ENCODE measurements at places on chromosomes 12 and 14.

GRCh38 chr12:68206446-68206845 lies 19.2 kb downstream of the IL26 start:
- no peak for DNase-seq

DNA sequence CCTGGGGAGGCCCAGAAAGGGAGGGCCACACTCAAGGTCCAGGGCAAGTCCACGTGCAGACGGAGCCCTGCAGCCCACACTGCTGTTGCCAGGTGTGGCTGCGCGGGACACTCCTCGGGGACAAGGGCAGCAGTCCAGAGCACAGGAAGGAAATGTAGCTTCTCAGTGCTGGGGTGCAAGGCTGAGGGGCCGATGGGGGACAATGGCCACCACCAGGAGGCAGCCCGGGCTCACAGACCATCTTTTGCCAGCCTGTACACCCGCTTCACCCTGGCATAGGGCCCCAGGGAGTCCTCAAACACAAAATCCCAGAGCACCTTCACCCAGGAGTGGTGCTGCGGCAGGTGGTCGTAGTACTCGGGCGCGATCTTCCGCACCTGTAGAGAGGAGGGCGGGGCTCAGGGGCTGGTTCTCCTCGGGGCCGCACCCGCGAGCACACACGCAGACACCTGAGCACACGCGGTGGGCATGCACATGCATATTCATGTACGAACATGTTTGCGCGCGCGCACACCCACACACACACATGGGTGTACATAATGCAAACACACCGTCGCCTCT lies 12.8 kb downstream of the DEGS2 start:
- peak; percentile 40 for DNase-seq

DNA sequence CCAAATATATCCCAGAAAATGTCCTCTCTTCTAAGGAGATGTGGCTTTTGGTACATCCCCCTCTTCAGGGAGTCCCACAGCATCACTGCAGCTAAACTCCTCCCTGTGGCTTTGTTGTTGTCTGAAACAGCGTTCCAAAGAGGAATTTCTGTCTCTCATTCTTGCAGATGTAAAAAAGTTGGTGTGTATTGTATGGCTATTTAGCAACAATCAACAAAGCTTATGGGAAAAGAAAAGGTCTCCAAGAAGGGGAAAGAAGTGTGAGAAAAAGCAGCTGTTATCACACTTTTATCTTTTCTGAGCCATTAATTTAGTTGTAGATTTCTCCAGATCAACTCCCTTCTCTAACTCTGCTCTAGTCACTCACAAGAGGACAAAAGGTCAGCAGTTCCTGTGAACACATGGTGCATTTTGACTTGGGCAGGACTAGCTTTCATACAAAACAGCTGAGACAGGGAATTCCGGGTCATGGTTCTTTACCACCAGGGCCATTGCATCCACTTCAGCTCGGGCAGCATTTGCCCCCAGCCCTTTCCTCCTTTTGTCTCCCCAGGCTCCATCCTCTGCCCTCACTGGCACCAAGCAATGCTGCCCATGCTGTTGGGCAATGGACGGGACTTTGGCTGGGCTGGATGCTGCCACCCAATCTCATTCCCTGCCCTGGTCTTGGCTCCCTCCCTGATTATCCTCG lies 184.7 kb downstream of the TMX1 start:
- no peak for DNase-seq

DNA sequence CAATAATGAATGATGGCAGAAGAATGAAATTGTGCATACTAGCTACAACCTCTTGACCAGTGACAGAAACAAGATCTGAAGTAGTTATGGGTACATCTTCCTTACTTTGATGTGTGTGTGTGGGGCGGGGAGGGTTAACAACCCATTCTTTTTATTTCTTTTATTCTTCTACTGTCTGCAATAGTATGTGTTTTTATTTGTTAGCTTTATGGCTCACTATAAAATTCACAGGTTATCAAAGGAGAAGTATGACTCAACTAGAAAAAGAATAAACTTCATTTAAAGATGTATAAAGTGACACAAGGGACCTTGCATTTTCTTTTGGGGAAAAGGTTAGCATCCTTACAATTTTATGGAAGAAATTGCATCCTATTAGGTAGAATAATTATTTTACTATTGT lies 430.5 kb downstream of the DAD1 start:
- DNase-seq = no peak

GRCh38 chr12:54352891-54353874 lies 11.1 kb downstream of the GPR84 start:
- no peak for DNase-seq

- no peak for DNase-seq
Observed at GRCh38 chr14:92716131-92716530, 32.3 kb downstream of the LGMN start.

GRCh38 chr12:131775392-131776236 lies 52.6 kb upstream of the MMP17 start:
- no peak for DNase-seq

DNA sequence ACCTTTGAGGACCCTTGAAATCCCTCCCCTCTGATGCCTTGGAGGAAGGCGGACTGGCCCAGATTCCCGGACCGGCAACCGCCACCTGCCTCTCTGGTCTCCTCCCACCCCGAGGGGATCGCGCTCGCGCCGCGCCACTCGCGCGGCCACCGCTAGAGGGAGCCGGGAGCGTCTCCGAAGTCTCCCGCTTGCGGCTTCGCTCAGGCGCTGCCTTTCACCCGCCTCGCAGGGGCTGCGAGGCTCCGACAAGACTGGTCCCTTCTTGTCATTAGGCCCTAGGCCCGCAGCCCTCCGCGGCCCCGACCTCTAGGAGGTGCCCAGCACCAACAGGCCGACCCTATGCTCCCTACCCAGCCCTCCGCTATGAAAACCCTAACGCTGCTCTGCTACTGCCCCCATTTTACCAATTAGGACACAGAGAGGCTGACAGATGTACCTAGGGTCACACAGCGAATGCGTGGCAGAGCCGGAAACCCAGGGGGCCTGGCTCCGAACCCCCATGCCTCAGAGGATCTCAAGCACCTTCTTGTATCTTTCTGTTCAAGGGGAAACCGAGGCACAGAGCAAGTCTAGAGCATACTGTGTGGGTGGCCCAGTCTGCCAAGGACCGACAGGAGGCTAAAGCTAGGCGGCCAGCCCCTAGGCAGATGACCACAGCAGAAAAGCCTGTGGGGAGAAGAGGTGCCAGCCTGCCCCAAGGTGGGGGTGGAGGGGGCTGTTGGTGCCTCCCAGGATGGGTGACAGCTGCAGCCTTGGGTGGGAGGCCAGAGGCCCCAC lies 21.4 kb upstream of the VSX2 start:
- DNase-seq = peak; percentile 71

GRCh38 chr14:37711356-37711830 lies 116.0 kb downstream of the TTC6 start:
- no peak for DNase-seq

DNA sequence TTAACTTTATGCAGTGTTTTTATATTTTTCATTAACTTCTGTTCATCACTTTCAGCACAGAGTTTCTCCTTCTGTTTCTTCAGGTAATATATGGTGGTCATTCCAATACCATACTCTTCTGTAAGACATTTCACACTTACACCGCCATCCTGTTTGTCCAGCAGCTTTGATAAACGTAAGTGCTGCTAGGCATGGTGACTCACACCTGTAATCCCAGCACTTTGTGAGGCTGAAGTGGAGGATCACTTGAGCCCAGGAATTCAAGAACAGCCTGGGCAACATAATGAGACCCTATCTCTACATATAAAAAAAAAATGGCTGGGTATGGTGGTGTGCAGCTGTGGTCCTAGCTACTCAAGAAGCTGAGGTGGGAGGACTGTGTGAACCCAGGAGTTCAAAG lies 55.8 kb downstream of the EXOC5 start:
- no peak for DNase-seq

- no peak for DNase-seq
Observed at GRCh38 chr12:108000111-108000510, 129.0 kb upstream of the WSCD2 start.

GRCh38 chr12:31406345-31406744 lies 80.4 kb upstream of the SINHCAF start:
- DNase-seq = no peak

- DNase-seq = no peak
Observed at GRCh38 chr14:60807971-60808370, 73.4 kb downstream of the MNAT1 start.

GRCh38 chr12:54932691-54933090 lies 51.9 kb downstream of the TESPA1 start:
- no peak for DNase-seq

GRCh38 chr12:32298917-32299316 lies 100.4 kb upstream of the FGD4 start:
- no peak for DNase-seq

GRCh38 chr14:71665157-71665556 lies 267.1 kb upstream of the RGS6 start:
- DNase-seq = no peak

- no peak for DNase-seq
Observed at GRCh38 chr12:53695152-53696145, 19.6 kb upstream of the ATP5MC2 start.

DNA sequence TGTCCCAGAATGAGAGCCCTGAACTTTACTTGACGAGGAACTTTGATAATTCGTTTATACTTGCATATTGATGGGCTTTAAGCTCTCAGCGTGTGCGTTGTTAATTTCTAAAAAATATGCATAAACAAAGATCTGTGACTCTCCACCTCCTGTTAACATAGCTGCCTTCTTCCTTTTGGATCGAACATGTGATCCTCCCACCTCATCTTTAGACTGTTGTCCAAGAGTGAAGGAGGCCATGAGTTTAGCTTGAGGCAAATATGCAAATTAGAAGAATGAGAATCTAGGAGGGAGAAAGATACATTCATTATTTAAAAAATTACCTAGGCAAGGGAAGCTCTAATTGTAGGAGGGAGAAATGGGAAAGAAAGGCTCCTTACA lies 617 bp downstream of the TTC8 start:
- no peak for DNase-seq

GRCh38 chr14:104795781-104796686 lies 486 bp upstream of the AKT1 start:
- DNase-seq = peak; percentile 77

DNA sequence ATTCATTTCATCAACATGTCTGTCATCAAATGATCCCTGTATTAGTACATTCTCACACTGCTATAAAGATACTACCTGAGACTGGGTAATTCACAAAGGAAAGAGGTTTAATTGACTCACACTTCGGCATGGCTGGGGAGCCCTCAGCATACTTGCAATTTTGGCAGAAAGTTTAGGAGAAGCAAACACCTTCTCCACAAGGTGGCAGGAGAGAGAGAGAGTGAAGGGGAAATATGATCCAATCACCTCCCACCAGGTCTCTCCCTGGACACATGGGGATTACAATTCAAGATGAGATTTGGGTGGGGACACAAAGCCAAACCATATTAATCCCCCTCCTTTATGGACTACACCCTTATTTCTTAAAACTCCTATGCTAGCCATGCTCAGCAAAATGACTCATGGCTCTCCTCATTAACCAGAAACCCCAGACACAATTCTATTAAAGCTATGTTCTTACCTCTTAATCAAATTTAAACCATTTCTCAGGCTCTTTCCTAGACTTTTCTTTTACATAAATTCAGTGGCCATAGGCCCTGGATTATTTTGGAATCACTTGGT lies 932.3 kb downstream of the FLRT2 start:
- no peak for DNase-seq

- no peak for DNase-seq
Observed at GRCh38 chr12:30329281-30329680, 366.4 kb downstream of the IPO8 start.

- DNase-seq = peak; percentile 61
Observed at GRCh38 chr12:1993871-1994371, 10.3 kb downstream of the DCP1B start.

- no peak for DNase-seq
Observed at GRCh38 chr12:50188241-50188781, 21.1 kb upstream of the CERS5 start.

DNA sequence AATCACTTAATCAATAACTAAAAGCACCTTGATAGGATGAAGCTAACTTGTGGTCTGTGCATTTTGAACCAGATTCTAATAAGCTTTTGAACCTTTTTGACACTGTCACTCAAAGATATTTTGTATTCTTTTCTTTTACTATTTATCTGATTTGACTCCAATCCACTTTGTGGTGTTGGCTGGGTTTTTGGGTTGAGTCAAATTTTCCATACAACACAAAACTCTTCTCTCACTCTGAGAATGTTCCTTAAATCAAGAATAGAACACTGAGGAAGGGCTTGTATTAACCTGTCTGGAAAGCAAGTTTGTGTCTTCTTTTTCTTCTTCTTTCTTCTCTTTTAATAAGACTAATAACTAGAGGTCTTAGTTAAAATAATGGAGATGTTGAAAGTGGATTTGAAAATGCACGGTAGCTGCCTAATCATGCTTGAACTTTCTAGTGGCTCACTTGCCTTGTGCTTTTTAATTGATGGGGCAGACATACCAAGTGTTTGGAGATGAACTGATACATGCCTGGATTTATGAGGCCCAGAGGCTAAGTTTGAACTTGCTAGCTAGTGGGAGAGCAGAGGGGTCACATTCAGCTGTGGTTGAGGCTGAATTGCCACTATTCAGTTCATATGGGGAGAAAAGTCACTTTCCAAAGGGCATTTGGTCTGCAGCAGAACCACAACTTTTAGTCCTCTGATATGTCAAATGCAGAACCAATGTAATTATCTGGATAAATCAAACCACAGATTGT lies 93.5 kb upstream of the PTHLH start:
- no peak for DNase-seq

GRCh38 chr14:80164991-80165721 lies 46.1 kb downstream of the DIO2 start:
- DNase-seq = no peak

DNA sequence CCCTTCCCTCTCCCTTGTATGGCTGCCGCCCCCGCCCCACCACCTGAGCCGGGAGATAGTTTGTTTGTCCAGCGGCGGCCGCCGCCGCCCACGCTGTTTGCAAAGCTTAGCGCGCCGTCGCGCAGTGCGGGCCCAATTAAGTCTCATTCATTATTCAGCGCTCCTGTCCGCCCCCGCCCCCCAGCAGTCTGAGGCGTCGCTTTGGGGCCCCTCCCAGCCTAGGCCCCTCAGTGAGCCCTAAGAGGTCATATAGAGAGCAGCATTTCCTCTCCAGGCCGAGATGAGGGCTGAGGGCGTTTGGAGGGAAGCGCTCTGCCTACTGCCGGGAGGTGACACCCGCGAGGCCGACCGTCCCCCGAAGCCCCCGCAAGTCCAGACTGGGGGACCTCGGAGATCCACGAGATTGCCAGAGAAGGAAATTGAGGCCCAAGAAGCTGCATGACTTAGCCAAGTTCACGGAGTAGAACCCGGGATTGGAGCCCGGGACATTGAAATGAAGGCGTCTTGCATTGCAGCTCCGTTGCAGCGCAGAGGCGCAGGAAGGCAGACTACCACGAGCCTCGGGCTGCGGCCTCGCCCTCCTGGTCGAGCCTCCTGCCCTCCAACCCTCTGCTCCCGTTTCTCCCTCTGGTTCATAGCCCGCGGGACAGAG lies at the start of gene DNAJC22:
TSS of gene DNAJC22 (plus strand) at position 230 of the 652 bp plus-strand sequence. CDS start 1,985 bp downstream, outside the sequence.
- peak; percentile 41 for DNase-seq

- no peak for DNase-seq
Observed at GRCh38 chr14:69528143-69528542, 43.6 kb downstream of the PLEKHD1 start.
